ENCODE measurements at places on chromosomes 4 and X.

- DNase-seq = no peak
Observed at GRCh38 chr4:100574607-100575006, 56.8 kb upstream of the EMCN start.

GRCh38 chr4:81213671-81214070, 1.4 kb downstream of the PRKG2 start:
- no peak for DNase-seq

DNA sequence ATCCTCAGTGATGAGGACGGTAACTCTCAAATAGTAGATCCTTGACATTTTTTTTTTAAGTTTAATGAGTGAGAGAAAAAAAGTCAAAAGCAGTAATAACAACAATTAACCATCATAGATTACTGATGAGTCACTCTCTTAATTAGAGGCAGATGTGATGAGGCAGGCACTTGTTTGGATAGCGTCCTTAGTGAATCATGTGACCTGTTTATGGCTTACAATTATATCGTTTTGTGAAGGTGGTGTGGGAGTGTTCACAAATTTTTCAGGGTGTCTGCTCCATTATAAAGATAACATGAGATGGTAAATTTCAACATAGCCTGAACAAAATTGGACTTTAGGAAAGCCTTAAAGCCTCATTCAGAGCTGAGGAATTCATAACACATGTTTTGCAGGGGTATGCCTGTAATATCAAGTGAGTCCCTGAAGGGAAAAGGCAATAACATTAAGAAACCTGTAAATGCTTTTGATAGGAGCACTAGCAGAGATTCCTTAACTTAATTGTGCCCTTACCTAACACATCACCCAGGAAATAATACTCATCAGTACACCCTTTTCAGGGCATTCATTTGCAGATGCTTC, 51.9 kb upstream of the XIAP start:
- no peak for DNase-seq

DNA sequence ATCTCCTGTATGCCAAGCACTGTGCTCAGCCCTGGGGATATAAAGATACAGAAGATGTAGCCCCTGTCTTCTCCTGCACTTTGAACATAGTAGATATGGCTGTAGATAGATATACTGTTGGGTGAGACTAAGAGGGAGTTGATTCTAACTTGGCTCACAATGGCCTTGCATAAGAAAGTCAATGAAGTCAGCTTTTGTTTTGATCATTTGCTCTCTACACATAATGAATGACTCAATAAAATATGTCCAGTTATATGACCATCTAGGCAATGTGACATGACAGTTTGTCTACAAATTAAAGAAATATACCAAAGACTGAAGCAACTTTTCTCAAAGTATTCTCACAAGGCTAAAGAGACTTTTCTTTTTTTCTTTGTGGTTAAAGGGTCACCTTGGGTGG, 147.6 kb upstream of the DIPK2B start:
- no peak for DNase-seq

DNA sequence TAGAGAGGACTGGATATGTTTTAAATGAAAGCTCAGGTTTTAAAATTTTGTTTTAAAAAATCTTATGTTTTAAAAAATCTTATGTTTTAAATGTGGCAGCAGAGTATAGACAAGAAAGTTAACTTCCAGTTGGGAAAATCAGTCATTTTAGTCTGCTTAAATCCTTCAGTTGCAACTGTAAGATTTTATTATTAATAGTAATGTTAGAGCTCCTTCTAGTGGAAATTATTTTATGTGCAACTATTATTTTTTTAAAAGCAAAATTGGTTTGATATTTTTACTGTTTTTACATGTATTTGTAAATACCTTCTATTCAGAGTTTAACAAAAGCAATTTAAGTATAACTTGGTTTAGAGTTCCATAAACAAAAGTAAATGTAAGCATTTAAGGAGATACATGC, 8.5 kb upstream of the NUDT6 start:
- no peak for DNase-seq

DNA sequence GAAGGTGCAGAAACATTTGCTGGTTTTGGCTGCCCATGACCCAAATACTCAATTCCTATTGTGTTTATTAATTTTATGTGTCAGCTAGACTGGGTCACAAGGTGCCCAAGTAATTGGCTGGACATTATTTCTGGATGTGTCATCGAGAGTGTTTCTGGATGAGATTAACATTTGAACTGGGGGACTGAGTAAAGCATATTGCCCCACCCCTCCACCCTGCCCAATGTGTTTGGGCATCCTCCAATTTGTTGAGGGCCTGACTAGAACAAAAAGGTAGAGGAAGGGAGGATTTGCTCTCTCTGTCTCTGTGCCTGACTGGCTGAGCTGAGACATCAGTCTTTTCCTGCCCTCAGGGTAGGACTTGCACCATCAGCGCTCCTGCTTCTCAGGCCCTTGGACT, 29.7 kb upstream of the LCORL start:
- no peak for DNase-seq

DNA sequence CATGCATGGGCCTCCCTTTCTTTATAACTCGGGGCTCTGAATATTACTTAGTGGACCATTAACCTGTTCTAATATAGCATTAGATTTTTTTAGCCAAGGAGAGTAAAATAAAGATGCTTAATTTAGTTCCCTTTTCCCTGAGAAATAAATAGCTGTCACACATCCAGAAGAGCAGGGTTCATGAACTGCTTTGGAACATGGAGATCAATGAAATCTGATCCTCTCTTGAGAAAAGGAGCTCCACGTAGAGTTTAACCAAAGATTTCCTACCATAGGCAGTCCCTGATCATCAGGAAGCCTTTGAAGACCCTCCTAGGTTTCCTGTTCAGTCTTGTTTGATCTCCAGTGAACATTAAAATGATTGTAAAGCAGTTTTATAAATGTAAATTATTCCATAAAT, 8.5 kb upstream of the PCDH19 start:
- no peak for DNase-seq

- DNase-seq = no peak
Observed at GRCh38 chrX:46686003-46686645, 72.8 kb downstream of the SLC9A7 start.

GRCh38 chrX:139533444-139533843, 2.9 kb downstream of the F9 start:
- DNase-seq = no peak

GRCh38 chr4:62037571-62037970, 837.4 kb downstream of the ADGRL3 start:
- no peak for DNase-seq

- no peak for DNase-seq
Observed at GRCh38 chrX:42988700-42989099, 210.7 kb upstream of the PPP1R2C start.

DNA sequence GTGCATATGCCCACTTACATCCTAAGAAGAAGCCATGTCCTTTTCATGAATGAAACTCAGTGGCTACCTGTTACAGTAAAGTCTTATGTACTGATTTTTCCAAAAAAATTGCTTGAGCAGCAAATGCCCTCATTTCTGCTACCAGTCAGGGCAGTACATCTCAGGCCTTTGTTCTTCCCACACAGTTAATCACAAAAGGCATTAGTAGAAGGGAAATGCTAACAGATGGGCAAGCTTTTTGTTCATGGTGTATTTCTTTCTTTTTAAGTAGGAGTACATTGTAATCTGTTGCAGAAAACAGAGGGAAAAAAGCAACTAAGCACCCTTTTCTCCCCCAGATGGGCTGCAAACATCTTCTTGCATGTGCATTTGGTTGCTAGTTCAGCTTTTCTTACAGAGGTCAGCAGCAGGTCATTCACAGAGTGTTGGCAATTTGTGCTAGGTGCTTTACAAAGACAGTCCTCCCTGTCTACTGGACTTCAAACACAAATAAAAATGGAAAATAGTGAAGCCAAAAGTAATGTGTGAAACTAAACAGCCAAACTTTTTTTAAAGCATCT, 373.4 kb downstream of the PRDM5 start:
- no peak for DNase-seq

- no peak for DNase-seq
Observed at GRCh38 chr4:189143263-189143952, 797.3 kb upstream of the FRG1 start.

- peak; percentile 65 for DNase-seq
Observed at GRCh38 chr4:166996216-166996615, 238.1 kb downstream of the SPOCK3 start.

DNA sequence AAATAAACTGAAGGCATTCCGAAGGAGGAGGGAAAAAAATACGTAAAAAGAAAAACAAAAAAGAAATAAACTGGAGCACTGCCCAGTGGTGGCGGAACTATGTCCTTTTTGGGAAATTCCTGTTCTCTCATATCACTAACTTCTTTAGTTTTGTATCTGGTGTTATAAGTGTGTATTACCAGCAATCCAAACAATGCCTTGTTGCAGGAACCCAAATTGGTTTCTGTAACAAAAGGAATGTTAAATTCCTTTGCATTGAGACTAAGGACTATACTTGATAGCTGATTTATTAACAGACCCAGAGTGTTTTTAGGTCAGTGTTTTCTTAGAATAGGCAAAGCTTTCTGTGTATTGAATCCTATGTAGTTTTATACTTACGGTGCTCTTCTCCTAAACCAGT, 6.6 kb downstream of the CCNG2 start:
- DNase-seq = no peak

GRCh38 chr4:5921101-5921980, 28.5 kb upstream of the CRMP1 start:
- peak; percentile 58 for DNase-seq

DNA sequence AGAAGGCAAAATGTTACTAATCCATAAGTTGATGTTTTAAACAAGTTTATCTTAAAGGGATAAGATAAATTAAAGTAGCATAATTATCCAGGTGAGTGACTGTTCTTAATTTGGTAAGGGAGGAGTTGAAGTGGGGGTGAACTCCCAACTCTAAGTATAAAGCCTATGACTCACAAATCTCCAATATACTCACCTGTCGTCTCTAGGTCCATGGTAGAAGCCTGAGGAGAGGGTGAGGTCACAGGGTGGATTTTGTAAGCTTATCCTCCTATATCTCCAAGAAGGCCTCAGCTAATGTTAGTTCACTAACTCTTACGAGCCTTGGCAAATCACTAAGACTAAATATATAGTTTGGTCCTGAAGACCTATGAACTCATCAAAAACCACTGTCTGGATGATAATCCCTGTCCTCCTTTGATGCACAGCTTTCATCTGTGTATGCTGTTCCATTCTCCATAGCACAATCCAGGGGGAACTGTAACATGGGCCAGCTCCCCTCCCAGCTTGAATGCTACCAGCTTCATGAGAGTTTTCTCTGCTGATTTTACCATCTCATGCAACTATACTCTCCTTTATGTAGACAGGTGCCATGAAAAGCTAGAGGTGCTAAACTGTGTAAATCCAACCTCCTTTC, 158.7 kb downstream of the BTC start:
- no peak for DNase-seq

DNA sequence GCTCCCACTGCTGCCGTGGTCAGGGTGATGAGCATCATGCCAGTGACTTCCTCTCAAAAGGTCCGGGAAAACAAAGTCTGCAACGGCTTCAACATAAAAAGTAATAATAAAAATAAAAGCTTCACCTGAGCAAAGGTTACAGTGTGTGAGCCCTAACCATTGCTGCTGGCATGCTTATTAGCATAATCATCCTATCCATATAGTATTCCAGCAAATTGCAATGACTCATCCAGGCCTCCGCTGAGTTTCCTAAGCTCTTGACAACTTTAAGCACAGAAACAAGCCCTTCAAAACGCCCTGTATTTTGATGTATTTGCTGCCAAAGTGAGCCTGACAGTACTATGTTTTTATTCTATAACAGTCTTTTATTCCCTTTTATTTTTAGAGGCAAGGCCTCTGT, 100.5 kb downstream of the AASDH start:
- no peak for DNase-seq

DNA sequence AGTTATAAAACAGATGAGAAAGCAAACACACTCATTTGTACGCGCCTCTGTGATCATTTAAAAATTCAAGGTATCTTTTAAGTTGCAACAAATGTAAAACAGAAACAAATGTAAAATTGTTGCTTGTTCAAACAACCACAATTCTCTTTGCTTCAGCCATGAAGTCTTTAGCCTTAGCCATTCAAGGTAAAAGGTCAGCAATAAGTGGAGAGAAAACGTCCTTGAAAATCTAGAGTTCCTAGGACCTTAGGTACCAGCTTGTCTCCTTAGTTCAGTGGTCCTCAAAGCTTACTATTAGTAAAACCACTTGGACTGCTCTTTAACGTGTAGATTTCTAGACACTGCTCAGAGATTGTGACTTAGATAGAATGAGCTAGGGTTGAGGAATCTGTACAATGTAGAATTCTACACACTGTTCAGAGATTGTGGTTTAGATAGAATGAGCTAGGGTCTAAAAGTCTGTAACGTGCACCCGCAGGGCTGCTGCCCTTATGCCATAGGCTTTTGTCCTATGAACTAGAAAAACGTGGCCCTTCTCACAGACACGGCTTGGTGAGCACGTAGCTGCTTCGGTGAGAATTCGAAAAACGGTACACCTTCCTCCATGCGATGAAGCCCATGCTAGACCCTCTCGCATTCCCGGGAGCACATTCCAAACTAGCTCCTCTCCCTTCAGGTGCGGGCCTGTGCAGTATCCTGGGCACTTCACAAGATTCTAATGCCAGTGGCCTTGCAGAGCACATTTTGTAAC, 1.7 kb downstream of the PLAC8 start:
- no peak for DNase-seq

- no peak for DNase-seq
Observed at GRCh38 chr4:73211968-73212367, 46.6 kb downstream of the ANKRD17 start.

GRCh38 chr4:73438048-73438447, 2.0 kb downstream of the AFP start:
- no peak for DNase-seq

DNA sequence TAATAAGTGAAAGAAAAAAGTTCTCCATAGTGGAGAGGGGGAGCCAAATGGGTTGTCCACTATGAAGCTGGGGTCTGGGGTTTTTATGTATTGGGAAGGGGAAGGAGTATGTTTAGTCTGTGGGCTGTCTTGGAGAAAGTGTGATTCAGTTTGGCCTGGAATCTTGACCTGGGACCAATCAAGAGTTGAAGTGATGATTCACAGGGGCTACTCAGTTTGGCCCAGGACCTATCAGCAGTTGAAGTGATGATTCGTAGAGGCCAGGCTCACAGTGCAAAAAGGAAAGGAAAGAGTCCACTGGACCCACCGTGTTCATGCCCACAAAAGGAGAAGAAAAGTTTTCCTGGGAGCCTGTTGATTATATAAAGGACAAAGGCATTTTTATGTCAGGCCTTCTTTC, 47.3 kb upstream of the RAB9B start:
- no peak for DNase-seq
